ENCODE measurements at places on chromosomes 16 and 17.

DNA sequence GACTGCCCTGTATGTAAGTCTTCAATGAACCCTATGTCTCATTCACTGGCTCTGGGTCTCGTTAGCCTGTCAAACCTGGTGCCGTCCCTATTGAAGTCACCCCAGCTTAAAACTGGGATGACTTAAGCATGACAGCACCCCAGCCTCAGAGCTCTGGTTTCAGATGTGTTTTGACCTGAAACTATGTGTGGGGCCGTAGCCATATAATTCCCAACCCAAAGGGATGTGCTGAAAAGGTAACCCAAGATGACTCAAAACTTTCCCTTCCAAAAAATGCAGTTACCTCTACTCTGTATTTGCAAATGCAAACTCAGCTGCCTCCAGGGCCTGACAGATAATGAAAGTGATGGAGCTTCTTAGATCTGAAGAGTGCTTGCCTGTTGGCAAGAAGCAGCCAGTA is 478.3 kb upstream of the ERCC4 start:
- DNase-seq, result no peak

DNA sequence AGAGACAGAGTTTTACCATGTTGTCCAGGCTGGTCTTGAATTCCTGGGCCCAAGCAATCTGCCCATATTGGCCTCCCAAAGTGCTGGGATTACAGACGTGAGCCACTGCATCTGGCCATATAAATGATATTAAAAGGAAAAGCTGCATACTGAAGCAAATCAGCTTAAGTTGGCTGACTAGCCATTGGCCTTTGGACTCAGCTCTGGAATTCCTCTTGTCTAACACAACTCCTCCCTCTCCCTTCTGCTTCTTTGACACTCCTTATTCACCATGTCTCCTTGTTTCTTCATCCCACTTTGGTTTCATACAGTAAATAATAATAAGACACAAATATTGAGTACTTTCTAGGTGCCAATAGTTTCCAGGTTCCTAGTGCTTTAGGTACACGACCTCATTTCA is 7.5 kb downstream of the KRT12 start:
- DNase-seq, result no peak

- no peak for DNase-seq
Measured at GRCh38 chr17:50954641-50955121, 88.5 kb upstream of the TOB1 start.

DNA sequence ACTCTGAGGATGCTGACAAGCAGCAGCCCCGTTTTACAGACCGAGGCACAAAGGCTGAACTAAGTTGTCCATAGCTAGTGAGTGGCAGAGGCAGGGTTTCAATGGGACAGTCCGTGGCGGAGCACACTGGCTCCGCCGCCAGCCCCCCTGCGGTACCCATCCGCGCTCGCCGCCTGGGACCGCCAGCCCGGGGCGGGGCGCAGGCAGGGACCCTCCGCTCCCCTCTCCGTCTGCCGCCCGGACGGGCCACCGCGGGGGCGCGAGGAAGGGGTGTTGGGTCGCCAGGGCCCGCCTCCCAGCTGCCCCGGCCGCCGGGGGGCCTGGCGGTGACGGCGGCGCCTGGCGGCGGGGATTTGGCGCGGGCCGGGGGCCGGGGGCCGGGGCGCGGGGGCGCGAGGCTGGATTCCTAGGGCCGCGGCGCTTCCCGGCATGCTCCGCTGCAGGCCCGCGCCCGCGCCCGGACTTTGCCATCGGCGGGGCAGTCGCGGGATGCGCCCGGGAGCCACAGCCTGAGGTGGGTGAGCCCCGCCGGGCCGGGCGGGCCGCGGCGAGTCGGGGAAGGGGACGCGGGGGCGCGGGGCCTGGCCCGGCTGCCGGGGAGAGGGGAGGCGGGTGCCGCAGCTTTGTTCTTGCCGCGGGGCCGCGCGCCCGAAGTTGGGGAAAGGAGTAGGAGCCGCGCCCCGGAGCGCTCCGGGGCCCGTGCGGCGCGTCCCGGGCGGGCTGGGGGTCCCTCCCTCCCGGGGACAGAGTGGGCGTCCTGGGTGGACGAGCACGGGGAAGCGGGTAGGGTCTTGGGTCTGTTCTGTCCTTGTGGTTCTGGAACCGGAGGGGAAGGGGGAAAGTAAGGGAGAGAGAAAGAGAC is at the start of gene TMEM98:
Gene TMEM98 (plus strand): TSS at position 430 of the 862 bp plus-strand sequence. CDS start 3,376 bp downstream, outside the sequence.
- no peak for DNase-seq

- no peak for DNase-seq
Measured at GRCh38 chr16:28259091-28259780, 33.1 kb upstream of the SBK1 start.

GRCh38 chr16:75230471-75231110 is 11.8 kb downstream of the CTRB1 start:
- no peak for DNase-seq

GRCh38 chr16:48378836-48379235 is 6.4 kb downstream of the SIAH1 start:
- DNase-seq, result no peak

- DNase-seq, result no peak
Measured at GRCh38 chr17:61402073-61402541, 2.5 kb downstream of the TBX2 start.

GRCh38 chr16:21565861-21566669 is 33.3 kb upstream of the METTL9 start:
- no peak for DNase-seq

- no peak for DNase-seq
Measured at GRCh38 chr17:42937712-42938596, 26.3 kb downstream of the AARSD1 start.

DNA sequence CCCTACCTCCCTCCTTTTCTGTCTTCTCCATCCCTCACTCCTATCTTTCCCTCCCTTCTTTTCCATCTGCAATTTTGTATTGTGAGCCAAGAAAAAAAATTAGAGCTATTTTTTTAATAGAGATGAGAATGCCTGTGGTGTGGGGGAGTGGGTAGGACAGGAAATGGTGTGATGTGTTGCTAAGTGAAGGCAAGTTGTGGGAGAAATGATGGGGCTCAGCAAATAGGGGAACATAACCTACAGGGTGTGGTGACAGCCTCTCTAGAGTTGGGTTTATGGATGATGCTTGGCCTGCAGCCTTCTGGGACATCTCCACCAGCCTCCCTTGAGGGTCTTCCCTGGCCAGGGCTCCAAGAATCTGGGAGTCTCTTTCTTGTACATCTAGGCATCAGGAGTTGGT is 163.1 kb upstream of the CACNG3 start:
- DNase-seq, result no peak

DNA sequence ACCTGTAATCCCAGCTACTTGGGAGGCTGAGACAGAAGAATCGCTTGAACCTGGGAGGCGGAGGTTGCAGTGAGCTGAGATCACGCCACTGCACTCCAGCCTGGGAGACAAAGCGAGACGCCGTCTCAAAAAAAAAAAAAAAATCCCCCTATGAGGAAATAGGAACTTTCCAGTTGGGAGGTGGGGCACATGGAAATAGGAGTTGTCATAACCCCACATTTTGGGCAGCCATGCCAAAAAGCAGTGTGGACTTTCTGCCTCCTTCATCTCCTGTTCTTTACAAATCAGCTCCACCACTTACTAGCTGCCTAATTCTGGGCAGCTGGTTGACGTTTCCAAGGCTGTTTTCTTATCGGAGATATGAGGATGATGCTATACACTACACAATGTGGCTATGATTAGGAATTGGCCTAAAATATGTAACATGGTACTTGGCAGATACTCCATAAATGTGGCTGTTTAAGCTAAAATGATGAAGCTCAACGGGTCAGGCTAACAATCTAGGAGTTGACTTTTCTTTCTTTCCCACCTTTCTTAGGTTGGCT is 21.5 kb upstream of the CCL5 start:
- DNase-seq, result no peak

DNA sequence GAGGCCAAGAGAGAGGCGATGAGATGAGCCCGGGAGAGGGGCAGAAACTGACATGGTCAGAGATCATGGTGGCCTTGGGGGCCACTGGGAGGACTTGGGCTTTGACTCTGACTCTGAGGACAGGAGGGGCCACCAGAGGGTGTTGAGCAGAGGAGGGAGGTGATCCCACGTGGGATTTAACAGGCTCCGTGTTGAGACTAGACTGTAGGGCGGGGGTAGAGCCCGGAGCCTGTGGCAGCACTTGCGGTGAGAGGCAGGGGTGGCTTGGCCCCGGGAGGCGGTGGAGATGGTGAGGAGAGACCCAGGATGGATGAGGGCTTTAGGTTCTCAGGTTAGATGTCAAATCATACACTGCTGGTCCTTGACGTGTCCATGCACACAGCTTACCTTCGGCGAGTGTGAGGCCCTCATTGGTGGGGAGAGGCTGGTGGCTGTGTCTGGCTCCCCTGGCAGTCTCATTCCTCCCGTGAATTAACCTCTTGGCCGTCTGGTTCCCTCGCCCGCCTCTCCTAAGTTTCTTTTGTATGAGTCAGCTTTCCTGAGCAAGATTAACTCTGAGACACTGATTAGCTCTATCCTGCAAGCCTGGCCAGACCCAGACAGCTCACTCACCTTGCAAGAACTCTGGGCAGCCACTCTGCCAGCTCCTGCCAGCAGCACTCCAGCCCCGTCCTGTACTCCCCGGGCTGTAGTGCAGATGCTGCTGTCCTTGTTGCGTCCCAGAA is 39.7 kb downstream of the VPS35L start:
- no peak for DNase-seq

- no peak for DNase-seq
Measured at GRCh38 chr17:72590882-72591281, 470.1 kb downstream of the SOX9 start.

DNA sequence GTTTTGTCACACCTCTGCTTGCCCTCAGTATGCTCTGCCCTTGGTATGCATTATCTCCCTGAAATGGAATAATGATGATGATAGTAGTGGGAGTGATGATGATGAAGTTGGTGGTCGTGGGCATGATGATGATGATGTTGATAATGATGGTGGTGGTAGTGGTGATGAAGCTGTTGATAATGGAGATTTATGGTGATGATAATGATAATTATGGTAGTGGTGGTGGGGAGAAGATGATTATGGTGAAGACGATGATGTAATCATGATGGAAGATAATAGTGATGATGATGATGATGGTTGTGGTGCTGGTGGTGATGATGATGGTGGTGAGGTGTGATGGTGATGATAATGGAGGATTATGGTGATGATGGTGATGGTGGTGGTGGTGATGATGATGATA is 390.1 kb upstream of the EEF2KMT start:
- no peak for DNase-seq

GRCh38 chr16:4391631-4392381 is 20.2 kb downstream of the VASN start:
- no peak for DNase-seq

DNA sequence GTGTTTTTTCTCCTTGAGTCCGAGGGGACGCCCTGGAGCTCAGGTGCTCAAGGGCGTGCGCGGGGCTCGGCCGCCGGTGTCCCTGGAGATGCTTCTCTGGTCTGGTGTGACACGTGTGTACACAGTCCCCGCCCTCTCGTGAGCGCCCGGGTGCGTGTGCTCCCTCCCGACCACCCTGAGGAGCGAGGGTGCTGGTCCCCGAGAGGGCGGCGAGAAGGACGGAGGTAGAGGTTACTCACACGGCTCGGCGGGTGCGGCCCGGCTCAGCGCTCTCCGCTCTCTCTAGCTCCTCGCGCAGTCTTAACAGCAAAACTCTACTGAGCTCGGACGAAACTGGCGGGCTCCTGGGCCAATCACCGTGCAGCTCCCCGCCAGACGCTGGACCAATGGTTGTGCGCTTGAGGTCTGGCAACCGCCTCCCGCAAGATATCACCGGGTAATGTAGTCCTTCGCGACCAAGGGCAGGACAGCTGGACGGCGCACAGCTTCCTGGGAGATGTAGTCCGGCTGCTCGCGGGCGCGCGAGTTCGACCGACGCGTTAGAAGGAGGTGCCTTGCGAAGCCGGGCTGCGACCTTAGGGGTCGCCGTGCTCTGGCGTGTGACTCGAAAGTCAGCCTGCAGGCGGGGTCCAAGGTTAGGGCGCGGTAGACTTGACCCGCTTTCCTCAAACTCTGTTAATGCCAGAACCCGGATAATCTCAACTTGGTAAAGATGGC is at the start of gene SLC25A19:
Gene SLC25A19 (minus strand): TSS at position 319 of the 717 bp plus-strand sequence. CDS start 2,669 bp downstream, outside the sequence.
- peak; percentile 92 for DNase-seq

DNA sequence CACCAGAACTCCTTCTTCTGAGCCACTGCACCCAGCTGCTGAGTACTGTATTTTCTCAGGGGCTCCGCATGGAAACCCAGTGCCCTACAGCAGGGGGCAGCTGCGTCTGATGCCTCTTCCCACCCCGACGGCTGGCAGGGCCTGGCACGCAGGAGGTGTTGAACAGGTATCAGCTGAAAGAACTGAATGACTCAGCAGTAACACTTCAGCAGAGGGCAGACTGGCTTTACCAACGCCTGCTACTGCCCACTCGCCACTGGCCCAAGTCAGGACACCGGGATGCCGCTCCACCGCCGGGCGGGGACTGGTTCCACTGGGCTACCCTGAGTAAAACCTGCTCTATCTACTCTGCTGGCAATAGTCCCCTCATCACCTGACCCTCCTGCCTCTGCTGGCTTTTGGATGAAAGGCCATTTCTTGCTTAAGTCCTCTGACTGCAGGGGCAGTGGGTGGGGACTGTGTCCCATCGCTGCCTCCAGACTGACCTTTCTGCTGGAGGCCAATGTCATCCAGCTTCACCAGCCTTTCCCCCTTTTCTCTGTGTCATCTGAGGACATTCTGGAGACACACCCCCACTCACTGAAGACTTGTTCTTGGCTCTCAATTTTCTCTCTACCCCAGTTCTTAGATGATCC is 100.4 kb upstream of the FA2H start:
- DNase-seq, result no peak

DNA sequence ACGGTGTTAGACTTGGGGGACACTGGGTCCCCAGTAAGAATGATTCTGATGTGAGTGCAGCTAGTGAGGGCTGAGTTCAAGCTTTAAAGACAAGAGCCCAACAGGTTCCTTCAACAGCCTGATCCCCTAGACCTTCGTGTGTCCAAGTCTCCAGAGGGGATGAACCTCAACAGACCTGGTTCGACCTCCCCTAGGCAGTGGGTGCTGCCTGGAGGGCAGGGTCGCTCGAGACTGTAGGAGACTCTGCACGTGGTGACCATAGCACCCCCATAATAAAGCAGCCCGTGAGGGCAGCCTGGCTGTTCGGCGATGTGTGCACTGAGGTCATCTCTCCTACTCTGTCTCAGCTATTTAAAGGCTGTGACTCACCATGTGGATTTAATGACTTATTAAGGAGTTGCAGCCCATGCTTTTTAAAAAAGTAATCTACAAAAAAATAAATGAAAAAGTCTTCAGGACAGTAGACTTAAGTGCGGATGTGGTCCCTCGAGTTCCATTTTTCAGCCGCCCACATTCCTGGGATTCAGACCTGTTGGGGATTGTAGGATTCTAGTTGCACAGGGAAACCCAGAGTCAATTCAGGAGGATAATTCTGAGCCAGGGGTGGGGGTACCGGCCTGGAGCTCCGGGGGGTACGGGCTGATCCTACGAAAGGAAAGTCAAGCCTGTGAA is 23.4 kb upstream of the METRNL start:
- no peak for DNase-seq

DNA sequence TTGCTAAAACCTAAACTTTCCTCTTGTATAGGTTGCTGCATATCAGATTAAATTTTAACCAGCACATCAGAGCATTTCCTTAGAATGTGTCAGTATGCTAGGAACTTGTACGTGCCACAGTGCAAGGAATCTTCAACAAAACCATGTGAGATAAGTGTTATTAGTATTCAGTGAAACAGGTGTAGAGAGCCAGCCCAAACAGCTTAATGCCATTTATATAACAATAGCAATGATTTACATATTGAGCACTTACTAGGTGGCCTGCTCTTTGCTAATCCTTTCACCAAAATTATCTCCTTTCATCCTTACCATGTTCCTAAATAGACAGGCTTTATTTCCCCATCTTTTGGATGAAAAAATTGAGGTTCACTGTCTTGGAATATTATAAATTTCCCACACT is 485.7 kb downstream of the HS3ST4 start:
- no peak for DNase-seq

All from esophagus squamous epithelium (tissue), 5 donors.